ENCODE measurements at places on chromosomes 3 and 15.

GRCh38 chr3:123798550-123798949, 85.6 kb downstream of the MYLK start:
- DNase-seq = no peak

GRCh38 chr3:74410276-74410941, 204.1 kb downstream of the CNTN3 start:
- no peak for DNase-seq

GRCh38 chr3:8778475-8778874, 9.1 kb upstream of the OXTR start:
- no peak for DNase-seq

DNA sequence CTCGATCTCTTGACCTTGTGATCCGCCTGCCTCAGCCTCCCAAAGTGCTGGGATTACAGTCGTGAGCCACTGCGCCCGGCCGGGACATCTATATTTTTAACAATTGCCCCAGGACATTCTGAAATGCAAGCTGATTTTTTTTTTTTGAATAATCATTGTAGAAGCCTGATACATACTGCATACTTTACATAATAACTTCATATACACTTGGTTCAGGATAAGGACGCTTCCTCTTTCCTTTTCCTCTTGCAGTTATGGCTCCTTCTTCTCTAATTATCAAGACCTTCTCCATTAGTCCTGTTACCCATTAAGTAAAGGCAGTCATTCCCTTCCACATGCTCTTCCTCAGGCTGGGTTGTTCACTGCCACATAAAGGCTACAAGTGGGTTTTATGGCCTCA, 58.3 kb downstream of the SLCO3A1 start:
- DNase-seq = no peak

DNA sequence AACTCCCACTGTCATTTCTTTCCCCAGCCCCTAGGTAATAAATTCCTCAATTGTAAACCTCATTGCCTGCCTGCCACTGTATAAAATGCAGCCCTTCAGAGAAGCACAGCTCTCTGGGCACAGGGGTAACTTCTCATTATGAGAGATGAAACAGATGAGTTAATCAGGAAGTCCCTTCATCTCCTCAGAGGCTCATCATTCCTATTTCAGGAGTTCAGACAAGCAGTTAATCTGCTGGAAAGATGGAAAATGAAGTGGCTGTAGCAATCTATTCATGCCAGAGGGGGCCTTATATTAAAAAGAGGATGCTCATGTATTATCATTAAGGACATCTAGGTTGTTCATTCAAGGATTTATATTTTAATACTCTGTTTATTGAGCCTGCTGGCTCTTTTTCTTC, 519.5 kb upstream of the LMCD1 start:
- DNase-seq = no peak

DNA sequence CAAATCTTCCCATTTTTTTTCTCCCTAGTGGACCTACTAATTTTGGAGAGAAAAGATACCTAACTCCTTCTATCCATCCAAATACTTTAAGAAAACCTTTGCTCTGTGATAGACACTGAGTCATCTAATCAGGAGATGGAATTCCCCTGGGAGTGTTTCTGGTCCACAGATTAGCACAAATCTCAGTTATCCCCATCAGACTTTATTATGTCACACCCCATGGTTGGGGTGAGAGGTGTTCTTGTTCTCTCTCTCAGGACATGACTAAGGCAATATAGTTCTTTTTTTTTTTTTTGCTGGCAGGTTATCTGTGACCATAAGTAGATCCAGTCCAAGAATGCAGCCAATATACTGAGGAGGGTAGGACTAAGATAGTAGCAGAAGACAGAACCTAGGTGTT, 15.8 kb downstream of the SLC9A9 start:
- peak; percentile 20 for DNase-seq

DNA sequence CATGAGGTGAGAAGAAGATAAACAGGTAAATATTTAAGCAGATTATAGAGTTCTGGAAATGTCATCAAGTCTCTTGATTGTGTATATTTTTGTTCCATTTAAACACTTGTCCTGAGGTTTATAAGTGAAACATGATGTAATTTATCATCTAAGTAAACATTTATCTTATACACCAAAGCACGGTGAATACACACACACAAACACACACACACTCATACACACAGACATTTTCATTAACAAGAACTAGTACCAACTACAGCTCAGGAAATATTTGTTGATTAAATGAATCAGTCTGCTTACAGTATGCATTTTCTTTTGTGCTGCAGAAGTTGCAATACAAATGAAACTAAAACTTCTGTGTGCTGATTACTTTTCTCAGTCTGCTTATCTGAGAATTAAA, 357.3 kb downstream of the ZBTB20 start:
- no peak for DNase-seq

GRCh38 chr3:99625643-99626416, 12.6 kb upstream of the COL8A1 start:
- peak; percentile 65 for DNase-seq

GRCh38 chr15:69209661-69210060, 49.2 kb downstream of the GLCE start:
- no peak for DNase-seq

- DNase-seq = no peak
Observed at GRCh38 chr3:99999536-99999935, 114.8 kb downstream of the FILIP1L start.

- peak; percentile 95 for DNase-seq
Observed at GRCh38 chr15:80058851-80059785, at the start of gene ZFAND6. Gene ZFAND6 (plus strand): TSS chr15:80059676. CDS start chr15:80120345, 60,669 bp downstream.

- DNase-seq = no peak
Observed at GRCh38 chr15:74786551-74787165, 4.8 kb downstream of the CSK start.

GRCh38 chr3:114860531-114860930, 286.6 kb downstream of the ZBTB20 start:
- DNase-seq = no peak

DNA sequence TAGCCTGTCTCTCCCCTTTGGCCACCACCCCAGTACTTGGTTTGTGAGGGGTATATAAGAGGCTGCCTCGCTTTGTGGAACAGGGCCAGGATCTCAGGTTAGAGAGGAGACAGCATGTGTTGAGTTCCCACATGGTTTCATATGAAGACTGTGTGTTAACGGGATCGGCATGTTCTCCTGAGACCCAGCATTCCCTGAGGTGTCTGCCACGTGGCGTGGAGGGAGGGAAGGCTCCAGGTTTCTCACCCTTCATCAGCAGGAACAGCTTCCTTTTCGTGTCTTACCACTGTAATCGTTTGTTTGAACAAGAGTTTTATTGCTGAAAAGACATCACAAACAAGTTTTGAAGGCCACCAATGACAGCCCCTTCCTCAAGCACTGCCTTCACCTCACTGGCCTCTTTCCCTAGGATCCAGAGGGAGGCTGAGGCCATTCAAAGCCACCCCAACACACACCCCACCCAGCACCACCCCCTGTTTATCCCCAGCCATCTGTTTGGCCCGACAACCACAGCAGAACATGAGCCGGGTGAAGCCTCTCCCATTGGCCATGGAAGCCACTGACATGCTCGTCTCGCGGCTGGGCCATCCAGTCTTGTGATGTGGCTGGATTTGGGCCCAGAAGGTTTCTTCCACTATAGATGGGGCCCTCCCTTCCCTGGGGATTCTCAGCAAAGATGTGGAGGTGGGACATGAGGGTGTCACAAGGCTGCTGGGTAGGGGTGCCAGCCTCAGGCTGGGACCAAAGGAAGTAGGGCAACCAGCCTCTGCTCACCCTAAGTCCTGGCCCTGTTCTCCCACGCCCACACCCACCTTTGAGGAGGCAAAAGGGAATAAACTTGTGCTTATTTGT, 10.0 kb downstream of the BHLHE40 start:
- DNase-seq = no peak

DNA sequence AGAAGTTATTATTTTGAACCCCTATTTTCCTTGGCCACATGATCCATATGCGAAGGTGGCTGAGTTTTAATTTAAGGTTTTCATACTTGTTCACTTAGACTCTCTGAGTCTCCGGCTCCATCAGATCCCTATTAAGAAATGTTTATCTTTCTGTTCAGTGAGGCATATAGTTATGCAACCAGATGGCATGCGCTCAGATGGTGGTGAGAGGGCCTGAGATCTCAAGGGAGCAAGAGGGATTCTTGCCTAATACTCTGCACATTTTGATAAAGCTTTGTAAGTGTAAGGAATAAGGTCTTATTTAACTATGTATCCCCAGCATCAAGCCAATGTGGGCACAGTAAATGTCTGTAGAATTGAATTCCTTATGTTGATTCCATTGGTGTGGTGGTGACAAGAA, 78.9 kb upstream of the DPH6 start:
- DNase-seq = peak; percentile 85

DNA sequence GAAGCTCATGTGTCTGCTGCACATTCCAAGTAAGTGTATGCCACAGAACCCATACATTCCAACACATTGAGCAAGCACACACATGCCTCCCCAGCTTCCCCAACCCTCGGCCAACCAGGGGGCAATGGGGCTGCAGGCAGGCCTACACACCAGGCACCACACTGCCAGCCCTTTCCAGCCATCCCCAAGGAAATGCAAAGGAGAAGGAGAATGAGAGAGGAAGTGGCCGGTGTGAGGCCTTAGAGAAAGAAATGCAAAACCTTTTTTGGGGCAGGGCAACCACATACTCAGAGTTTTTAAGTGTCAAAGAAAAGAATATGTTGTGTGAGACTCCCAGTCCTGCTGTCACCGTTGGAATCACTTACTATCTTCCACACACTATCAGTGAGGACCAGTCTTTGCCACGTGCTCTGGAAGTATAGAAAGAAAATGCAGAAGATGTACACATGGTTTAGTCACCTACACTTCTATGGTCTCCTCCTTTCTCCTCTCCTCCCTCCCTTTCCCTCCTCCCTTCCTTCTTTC, 11.1 kb downstream of the IGF2BP2 start:
- peak; percentile 73 for DNase-seq
